ENCODE measurements at places on chromosomes 4 and X.

DNA sequence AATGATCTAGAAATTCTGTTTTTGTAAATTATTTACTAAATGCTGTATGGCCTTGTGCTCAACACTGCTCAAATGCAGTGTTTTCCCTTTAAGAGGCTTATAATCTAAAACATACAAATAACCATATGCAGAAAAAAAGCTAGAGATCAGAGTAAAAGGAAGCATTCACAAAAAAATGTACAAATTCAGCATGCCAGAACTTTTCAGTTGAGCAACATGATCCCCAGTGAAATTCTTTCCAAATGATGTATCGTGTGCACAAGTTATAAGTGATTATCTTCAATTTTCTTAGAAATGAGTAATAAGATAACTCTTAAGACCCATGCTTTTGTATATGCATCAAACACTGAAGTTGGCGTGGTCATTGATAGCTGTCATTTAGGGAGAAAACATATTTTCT, 5.0 kb downstream of the GPC3 start:
- no peak for DNase-seq

- DNase-seq = no peak
These were observed 141.9 kb downstream of the THOC2 start for GRCh38 chrX:123590842-123591486.

DNA sequence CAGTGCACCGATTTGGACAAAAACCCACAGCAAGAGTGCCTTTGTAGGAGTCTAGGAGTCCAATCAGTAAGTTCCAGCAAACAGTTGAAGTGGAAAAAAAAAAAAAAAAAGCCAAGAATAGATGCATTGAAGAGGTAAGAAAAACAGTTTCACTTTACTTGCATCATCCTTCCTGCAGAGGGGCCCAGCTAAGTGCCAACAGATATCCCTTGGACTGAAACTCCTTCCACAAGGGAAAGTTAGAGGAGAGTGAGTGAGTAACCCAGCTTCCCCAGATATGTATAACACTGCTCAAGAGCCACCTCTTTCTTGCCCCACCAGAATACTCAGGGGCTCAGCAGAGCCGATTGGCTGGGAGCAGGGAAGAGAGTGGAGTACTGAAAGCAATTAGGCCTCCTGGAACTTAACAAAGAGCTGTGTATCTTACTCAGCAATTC, 617.7 kb upstream of the SMIM31 start:
- DNase-seq = no peak

DNA sequence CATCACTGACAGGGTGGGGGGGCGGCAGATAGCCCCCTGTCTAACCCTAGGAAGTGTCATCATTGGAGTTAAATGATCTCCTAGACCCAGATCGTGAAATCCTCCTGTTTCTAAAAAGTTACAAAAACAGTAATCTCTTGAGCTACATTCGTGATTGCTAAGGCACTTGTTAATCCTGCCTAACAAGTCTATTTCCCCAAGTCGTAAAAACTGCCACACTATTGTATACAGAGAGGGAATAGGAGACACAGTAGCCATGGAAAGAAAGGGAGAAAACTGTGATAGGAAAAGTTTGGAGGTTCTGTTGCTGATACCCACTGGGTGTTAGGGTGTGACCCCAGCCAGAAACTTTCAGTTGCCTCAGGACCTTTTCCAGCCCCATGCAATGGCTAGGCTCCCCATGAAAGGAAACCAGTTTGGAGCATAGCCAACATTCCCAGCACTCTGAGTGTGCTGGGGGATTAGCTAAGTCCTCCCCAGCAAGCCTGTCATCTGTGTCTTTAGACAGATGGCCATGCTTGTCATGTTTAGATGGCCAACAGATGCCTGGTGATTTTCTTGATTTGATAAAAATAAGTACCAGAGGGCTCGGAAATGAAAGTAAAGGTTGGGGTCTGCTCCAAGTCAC, 63.3 kb upstream of the ANXA10 start:
- DNase-seq = no peak

DNA sequence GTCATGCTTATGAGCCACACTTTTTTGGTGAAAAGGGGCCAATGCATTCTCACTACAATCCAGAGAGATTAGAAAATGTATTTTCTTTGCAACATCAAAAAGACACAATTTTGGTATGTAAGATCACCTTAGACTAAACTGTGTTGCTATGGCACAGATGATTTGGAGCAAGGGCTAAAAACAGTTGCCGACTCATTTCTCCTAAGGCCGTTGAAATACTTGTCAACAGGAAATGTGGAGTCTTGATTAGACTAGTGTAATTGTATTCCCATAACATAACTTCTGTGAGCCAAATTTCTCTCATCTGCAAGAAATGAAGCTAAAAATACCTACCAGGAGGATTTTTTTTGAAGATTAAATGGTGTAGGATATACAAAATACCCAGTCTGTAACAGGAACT, 2547.7 kb downstream of the ARAP2 start:
- no peak for DNase-seq

DNA sequence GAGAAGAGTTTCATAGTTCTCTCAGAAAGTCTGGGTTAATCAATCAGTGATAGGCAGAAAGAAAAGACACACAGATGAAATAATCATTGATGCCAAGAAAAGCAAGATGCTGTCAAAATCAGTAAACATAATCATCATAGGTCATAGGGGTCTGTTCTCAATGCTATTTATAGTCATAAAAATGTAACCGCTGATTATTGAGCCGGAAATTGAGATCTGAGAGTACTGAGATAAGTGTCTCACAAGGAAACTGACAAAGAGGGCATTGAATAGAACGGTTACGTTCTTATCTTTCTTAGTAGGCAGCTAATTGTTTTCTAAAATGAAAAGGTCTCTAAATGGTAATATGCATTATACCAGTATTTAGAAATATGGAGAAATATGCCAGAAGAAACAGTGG, 1686.1 kb upstream of the AGA start:
- no peak for DNase-seq

- DNase-seq = peak; percentile 48
These were observed 626 bp downstream of the JADE3 start for GRCh38 chrX:46912603-46913491.

DNA sequence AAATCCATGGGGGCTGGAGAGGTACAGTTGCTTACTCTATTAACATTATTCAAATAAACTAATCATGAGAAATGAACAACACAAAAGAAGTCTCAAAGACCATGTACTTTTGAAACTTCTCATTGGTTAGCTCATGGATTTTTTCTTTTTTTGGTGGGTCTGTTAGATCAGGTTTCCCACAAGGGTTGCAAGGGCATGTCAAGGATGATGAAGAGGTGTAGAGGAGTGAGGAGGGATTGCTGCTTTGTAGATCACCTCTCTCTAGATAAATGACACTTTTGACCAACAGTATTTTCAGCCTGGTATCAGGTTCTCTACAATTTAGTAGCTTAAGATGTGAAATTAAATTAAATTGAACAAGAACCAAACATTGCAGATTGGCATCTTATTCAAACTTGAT, 417.9 kb upstream of the AGA start:
- no peak for DNase-seq

- DNase-seq = no peak
These were observed 762.8 kb upstream of the INTU start for GRCh38 chr4:126869967-126870366.

- no peak for DNase-seq
These were observed 5.4 kb upstream of the SHROOM3 start for GRCh38 chr4:76429636-76430035.

DNA sequence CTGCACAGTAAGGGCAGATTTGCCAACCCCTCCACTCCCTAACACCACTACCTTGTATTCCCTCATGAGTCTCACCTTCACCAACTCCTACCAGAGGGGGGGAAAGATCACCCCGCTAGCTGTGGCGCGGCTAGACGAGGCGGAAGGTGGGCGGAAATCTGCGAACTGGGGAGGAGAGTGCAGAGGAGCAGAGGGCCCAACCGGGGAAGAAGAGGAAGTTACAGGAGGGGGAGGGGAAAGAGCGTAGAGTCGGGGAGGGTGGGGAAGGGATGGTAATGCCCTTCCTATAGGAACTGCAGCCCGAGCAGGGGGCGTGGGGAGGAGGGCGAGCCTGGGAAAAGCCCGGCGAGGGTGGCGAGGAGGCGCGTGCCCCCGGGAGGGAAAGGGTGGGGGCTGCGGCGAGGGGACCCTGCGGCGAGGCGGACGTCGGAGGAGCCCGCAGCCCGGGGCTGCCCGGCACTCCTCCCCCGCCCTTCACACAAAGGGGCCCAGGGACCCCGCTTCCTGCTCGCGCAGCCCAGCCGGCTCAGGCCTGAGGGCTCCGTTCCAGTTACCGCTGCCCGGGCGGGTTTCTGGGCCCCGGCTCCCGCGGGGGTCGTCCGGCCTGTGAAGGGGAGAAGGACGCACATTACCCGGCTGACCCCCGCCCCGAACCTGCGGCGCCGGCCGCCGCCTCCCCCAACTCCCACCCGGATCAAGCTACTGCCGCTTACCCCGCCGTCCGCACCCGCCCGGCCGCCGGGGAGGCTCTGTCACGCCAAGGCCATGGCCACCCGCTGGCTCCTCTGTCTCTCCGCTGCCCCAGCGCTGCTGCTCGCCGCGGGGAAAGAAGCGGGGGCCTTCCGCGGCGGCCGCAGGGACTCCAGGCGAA, 1.8 kb downstream of the RAP2C start:
- DNase-seq = peak; percentile 74

DNA sequence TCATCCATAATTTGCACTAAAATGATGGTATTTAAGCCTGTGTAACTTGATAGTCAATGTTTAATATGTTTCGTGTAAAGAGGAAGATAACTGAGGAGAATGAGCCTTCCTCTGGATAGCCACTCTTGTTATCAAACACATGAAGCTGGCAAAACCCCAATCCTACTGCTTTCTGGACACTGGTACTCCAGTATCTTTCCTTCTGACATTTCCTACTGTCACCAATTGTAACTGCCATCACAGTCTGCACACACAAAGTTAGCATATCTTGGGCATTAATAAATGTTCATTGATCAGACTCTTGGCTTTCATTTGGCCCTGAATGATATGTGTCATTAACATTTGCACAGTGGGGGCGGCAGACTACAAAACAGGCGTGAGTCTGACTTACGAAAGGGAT, 419.1 kb downstream of the TMA16 start:
- DNase-seq = no peak

Measured in stimulated activated naive CD8-positive, alpha-beta T cell treated with anti-CD3 and anti-CD28 coated beads, Interleukin-15, Interleukin-2, amounts not matched to agents 100 U/mL and 50 U/mL, for 24 hours (primary cell).